GM12865 (cell line): ENCODE measurements at places on chromosomes 5 and 9.
A peak's percentile ranks its signal among the peaks of the same experiment; 100 is the strongest.

- DNase-seq, result no peak
Observed at GRCh38 chr5:150295172-150295634, 5.6 kb upstream of the CAMK2A start.

DNA sequence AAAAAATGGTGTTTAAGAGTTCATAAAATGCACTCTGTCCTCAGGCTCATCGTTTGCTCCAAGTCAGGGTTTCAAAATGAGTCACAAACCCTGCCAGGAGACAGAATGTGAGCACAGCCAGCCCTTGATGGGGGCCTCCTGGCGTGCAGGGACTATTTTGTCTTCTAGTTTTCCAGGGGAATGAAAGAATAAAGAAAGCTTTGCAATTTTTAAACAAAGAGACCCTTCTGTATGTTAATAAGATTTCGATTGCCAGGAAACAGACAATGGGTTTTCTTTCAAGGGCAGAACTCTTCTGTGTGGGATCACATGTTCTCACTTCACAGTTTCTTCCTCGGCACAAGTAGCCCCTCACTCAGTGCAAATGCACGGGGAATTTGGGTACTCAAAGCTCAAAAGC is 121.4 kb upstream of the C6 start:
- peak; percentile 22 for DNase-seq

- peak; percentile 77 for DNase-seq
Observed at GRCh38 chr9:81814794-81815464, 113.3 kb upstream of the SPATA31D4 start.

- no peak for DNase-seq
Observed at GRCh38 chr5:124948754-124949275, 202.4 kb upstream of the ZNF608 start.

GRCh38 chr5:5521029-5521428 is 98.6 kb downstream of the ICE1 start:
- no peak for DNase-seq
